Gastrocnemius medialis (tissue), 4 donors: ENCODE measurements at places on chromosomes 11 and 22. TPM values are rescaled to one million over a fixed set of nuclear protein-coding genes. Genes with fewer than 3 reads are reported as not detected.
A peak's percentile ranks its signal among the peaks of the same experiment; 100 is the strongest.

- no peaks in the 10 kb centered on the region for H3K36me3 ChIP-seq
- no peak overlapping the region for H3K27ac ChIP-seq
Observed at GRCh38 chr11:19258641-19259230, 18.0 kb upstream of the E2F8 start.

DNA sequence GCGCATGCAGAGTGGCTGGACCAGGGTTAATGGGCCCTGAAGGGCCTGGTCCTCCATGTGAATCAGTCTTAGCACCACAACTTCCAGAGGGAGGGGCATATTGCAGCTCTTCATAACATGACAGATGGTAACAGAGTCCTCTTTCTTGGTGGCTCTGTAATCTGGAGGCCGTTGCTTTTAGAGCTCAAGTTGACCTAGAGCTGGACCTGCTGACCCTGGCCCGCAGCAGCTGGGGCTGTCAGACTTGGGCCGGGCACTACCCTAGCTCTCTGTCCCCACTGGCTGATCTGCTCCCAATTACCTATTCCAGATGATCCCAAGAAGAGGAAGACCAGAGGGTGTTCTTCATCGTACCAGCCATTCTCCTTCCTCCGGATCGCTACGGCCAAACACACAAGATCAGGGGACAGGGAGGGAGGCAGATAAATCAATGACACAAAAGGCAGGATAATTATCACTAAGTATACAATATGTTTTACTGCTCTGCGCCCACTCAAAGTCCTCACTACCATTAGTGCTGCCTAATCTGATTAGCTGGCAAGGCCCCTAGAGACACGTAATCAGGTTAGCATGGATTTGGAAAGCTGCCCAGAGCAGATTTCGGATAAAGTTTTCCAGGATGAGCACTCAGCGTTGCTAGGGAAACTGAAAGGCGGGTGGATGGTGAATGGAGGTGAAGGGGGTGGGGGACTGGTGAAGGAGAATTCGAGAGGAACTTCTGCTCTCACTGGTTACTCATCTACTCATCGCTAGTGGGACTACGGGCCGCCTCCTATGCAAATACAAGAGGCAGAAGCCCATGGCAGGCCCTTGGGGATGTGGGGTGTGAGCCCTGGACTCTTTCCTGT is 64.5 kb upstream of the PHOX2A start:
- DNase-seq: no peak
- no peaks in the 10 kb centered on the region for H3K36me3 ChIP-seq
- no peak overlapping the region for H3K27ac ChIP-seq
- no peaks in the 10 kb centered on the region for H3K27me3 ChIP-seq
- H3K4me3 ChIP-seq: no peak overlapping the region
- no peaks in the 10 kb centered on the region for H3K4me1 ChIP-seq

DNA sequence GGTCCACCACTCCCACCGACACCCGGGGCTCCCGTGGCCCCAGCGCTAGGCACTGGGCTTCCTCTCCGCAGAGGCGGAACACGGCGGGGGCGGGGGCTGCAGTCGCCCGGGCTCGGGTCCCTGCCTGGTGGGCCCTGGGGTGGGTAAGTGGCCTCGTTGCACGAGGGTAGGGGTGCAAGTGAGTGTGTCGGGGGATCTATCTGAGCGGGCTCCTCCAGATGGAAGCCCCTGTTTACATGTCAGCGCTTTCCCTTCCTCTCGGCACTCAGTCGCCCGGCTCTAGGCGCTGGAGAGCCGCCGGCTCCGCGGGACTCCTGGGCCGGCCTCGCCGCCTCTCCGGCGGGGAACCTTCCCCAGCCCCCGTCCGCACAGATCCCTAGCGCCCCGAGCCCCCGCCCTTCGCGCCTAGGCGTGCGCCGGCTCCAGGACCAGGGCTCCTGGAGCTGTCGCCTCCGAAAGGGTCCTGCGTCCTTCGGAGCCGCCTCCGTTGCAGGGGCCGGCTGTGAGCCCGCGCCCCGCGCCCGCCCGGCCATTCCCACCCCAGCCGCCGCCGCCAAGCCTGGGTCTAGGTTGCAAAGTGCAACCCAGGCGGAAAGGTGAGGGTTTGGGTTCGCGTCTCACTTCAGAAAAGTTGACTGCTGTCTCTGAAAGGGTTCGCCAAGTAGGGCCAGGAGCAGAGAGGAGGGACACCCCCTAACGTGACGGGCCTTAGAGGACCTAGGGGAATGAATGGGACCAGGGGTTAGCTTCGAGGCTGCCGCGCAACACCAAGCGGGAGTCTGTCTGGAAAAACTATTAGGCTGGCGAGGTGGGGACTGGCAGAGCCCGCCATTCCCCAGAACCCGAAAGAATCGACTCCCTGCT is 978 bp downstream of the FLI1 start:
- H3K4me3 ChIP-seq: peak overlapping the region; percentile 64
- H3K36me3 ChIP-seq: no peaks in the 10 kb centered on the region
- H3K4me1 ChIP-seq: peaks cover 19% of the 10 kb centered on the region

GRCh38 chr11:123483466-123483865 is 53.4 kb downstream of the GRAMD1B start:
- H3K27me3 ChIP-seq: no peaks in the 10 kb centered on the region
- H3K4me1 ChIP-seq: no peaks in the 10 kb centered on the region
- no peak overlapping the region for H3K4me3 ChIP-seq
- DNase-seq: no peak
- no peak overlapping the region for H3K27ac ChIP-seq
- no peaks in the 10 kb centered on the region for H3K36me3 ChIP-seq

DNA sequence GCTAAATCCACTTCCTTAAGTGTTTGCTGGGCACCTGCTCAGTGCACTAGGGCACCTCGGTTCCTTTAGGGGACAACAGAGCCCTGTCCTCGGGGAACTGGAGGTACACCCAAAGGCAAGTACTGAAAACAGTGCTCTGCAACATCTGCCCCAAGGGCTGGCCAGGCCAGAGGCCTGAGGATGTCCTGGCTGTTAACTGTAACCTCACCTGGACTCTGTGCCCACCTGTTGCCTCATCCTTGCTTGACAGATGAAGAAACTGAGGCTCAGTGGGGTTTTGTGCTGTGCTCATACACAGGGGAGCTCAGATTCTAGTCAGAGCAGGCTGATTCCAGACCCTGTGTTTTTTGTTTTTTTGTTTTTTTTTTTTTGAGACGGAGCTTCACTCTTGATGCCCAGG is 2.6 kb downstream of the SEC14L4 start:
- H3K4me3 ChIP-seq: no peak overlapping the region
- no peaks in the 10 kb centered on the region for H3K36me3 ChIP-seq
- peaks cover 49% of the 10 kb centered on the region for H3K27me3 ChIP-seq
- no peaks in the 10 kb centered on the region for H3K4me1 ChIP-seq
- H3K27ac ChIP-seq: no peak overlapping the region

- no peak for DNase-seq
- H3K27ac ChIP-seq: no peak within 1 kb of the TSS
- H3K27me3 ChIP-seq: no peaks in the 10 kb centered on the region
Observed at GRCh38 chr22:19130959-19131684, at the start of gene TSSK2. Gene TSSK2 (plus strand): TSS chr22:19131308. CDS start chr22:19131400, 92 bp downstream.

- no peak for DNase-seq
- H3K4me3 ChIP-seq: no peak overlapping the region
- H3K27ac ChIP-seq: no peak overlapping the region
- no peaks in the 10 kb centered on the region for H3K4me1 ChIP-seq
- no peaks in the 10 kb centered on the region for H3K36me3 ChIP-seq
Observed at GRCh38 chr11:25094085-25094802, 597.4 kb downstream of the LUZP2 start.

GRCh38 chr22:21022955-21023614 is 8.1 kb downstream of the P2RX6 start:
- H3K27me3 ChIP-seq: no peaks in the 10 kb centered on the region
- no peak overlapping the region for H3K27ac ChIP-seq
- no peaks in the 10 kb centered on the region for H3K36me3 ChIP-seq

DNA sequence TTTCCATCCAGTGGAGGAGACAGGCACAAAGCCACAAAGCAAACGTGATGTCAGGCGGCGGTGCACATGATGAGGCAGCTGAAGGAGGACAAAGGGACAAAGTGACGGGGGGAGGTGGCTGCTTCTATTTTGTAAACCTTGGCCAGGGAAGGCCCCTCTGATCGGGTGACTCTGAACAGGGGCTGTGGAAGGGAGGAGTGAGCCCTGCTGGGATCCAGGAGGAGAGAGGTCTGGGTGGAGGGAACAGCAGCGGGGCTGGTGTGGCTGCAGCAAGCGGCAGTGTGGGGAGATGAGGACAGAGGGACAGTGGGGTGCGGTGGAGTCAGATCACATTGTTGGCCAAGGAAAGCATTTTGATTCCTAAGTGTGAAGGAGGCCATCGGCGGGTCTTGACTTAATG is 36.7 kb downstream of the SHISAL1 start:
- no peak for DNase-seq
- no peaks in the 10 kb centered on the region for H3K4me1 ChIP-seq
- peaks cover 12% of the 10 kb centered on the region for H3K27me3 ChIP-seq
- no peak overlapping the region for H3K27ac ChIP-seq
- H3K4me3 ChIP-seq: no peak overlapping the region

DNA sequence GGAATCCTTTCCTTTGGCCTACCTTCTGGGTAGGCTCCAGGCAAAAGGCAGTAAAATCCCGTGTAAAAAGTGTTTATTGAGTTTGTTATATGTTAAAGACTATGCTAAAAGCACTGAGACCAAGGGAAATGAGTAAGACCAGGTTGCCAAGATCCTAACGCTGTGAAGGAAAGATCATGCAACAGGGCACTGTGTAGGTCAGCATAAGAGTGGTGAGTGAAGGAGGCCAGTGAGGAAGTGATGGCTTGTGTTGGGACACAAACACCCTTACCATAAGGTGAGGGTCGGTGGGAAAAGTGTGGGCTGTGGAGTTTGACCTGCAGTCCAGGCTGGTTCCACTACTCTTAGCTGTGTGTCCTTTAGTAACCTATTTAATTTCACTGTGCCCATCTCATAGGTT is 202.1 kb downstream of the DBX1 start:
- H3K4me3 ChIP-seq: no peak overlapping the region
- H3K4me1 ChIP-seq: peaks cover 11% of the 10 kb centered on the region
- no peak for DNase-seq
- no peaks in the 10 kb centered on the region for H3K36me3 ChIP-seq
- no peaks in the 10 kb centered on the region for H3K27me3 ChIP-seq
- no peak overlapping the region for H3K27ac ChIP-seq

DNA sequence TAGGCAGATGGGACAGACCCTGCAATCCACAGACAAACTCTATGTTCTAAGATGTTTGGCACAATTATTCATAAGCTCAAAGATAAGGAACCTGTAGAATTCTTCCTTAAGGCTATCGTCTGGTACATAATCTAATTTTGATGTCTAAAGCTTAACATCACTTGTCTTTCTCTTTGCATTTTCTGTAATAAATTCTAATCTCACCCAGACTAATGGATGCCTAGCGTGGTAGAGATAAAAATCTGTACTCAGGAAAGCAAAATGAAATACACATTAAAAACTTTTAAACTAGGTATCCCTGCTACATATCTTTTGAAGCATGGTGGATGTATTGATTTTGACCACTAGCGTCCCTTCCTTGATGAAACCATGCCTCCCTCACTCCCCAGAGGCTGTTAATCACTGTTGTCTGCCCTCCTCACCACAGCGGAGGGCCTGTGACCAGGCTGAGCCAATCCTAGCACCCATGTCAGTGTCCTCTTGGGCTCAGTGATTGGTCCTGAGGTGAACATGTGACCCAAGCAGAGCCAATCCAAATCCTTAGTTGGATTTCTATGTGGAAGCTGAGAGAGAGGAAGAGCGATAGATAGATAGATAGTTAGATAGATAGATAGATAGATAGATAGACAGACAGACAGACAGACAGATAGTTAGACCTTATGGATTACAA is 82.2 kb upstream of the GRK3 start:
- H3K27ac ChIP-seq: no peak overlapping the region
- DNase-seq: no peak
- H3K4me3 ChIP-seq: no peak overlapping the region
- H3K36me3 ChIP-seq: no peaks in the 10 kb centered on the region
- H3K27me3 ChIP-seq: no peaks in the 10 kb centered on the region

DNA sequence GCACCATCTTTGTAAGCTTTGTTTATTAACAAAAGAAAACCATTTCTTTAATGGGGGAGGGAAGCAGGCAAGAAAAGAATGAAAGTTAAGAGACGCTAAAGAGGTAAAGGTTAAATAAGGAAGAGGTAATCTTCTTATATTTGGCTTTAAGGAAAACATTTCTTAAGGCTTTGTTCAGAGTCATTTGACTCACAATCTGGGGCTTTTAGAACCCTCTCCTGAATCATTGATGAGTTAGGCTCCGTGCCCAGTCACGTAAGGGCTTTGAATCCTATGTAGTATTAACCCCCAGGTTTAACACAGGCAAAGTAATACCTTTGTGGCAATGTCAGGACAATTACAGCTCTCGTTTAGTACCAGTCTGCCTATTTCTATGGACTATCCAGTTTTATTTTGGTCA is 26.1 kb downstream of the MADD start:
- no peak for DNase-seq
- H3K4me1 ChIP-seq: no peaks in the 10 kb centered on the region
- no peaks in the 10 kb centered on the region for H3K27me3 ChIP-seq

- no peak overlapping the region for H3K27ac ChIP-seq
- no peak for DNase-seq
- no peaks in the 10 kb centered on the region for H3K36me3 ChIP-seq
- no peaks in the 10 kb centered on the region for H3K27me3 ChIP-seq
- H3K4me1 ChIP-seq: peaks cover 4% of the 10 kb centered on the region
- H3K4me3 ChIP-seq: no peak overlapping the region
Observed at GRCh38 chr22:27581236-27581635, 220.3 kb downstream of the MN1 start.

DNA sequence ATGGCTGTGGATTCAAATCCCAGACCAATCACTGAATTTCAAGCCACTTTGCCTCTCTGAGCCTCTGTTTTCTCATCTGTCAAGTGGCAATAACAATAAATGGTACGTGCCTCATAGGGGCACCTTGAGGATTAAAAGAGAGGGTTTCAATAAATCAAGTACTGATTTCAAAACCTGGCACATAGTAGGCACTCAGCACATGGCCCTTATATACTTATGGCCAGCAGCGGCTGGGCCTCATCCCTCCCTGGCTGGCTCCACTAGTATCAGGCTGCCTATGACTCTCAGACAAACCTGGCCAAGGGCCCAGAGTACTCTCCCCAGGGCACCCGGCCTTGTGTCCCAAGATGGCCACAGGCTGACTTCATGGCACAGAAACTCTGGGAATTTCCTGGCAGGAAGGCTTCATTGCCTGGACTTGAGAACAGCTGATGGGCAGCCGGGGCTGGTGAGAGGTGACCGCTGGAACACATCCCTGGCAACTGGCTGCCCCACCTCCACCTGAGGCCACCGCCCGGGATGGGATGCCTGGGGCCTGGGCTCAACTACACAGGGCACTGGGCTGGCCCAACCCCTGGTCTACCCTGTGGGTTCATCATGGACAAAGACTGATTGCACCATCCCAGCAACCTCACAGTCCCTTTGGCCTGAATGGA is 3.4 kb downstream of the FADS3 start:
- H3K36me3 ChIP-seq: no peaks in the 10 kb centered on the region
- H3K4me3 ChIP-seq: no peak overlapping the region
- H3K4me1 ChIP-seq: peaks cover 34% of the 10 kb centered on the region
- DNase-seq: peak; percentile 98
- H3K27me3 ChIP-seq: no peaks in the 10 kb centered on the region

TUB gene
- 0.71 TPM for total RNA-seq

APOA4 gene
- total RNA-seq: not detected

GDPD4 gene
- not detected for total RNA-seq

MRPL11 gene
- 48.6 TPM for total RNA-seq

TRIM48 gene
- not detected for total RNA-seq
